ENCODE measurements at places on chromosomes 2 and 18. TPM values are rescaled to one million over a fixed set of nuclear protein-coding genes. Genes with fewer than 3 reads are reported as not detected.
A peak's percentile ranks its signal among the peaks of the same experiment; 100 is the strongest.

- DNase-seq = no peak
These were observed 93.5 kb downstream of the ZCCHC2 start for GRCh38 chr18:62616331-62616805.

LGALSL gene
- 46.4 TPM for total RNA-seq

GRCh38 chr2:162734866-162735265 is 103.7 kb downstream of the KCNH7 start:
- no peak for DNase-seq

ERBB4 gene
- total RNA-seq = 2.1 TPM

KIAA2012 gene
- total RNA-seq = 0.10 TPM

DNA sequence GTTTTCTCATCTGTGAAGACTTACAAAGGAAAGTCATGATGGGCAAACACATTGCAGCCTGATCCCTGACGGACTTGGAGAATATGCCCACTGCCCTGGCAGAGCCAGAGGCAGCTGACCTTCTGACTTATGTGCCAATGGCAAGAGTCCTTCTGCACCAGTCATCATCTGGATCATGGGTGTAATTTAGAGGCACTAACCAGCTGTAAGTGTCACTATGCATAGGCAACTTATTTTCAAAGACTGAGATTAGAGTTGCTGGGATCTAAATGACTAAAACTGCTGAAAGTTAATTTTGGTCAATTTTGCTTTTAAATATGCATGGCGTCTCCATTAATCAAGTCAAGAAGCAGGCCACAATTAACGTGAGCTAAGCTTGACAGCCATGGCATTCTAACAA is 261.2 kb downstream of the BCL11A start:
- no peak for DNase-seq

DNA sequence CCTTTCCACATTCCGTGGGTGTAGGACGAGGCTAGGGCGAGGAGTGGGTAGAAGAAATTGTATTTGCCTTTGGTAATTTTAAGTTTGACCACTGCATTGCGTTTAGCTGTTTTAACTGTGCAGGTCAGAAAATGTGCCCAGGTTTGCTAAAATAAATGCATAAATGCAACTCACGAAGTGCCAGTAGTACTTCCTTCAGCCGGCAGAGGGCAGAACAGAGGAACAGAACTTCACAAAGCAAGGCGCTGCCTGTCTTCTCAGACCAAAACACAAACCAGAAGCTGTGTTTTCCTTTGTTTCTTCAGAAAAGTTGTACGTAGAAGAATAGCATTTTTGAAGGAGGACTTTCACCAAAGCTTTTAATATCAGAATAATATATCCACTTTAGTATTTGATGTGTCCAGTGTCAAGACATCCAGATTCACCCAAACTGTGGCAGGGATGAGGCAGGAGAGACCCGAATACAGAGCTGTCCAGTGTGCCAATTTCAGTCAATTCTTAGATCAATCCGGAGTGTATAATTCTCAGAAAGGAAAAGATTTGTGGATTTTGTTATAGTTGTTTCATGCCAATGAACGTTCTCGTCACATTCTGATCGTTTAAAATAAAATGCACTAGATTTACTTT is 348.6 kb downstream of the DLGAP1 start:
- peak; percentile 58 for DNase-seq

DNA sequence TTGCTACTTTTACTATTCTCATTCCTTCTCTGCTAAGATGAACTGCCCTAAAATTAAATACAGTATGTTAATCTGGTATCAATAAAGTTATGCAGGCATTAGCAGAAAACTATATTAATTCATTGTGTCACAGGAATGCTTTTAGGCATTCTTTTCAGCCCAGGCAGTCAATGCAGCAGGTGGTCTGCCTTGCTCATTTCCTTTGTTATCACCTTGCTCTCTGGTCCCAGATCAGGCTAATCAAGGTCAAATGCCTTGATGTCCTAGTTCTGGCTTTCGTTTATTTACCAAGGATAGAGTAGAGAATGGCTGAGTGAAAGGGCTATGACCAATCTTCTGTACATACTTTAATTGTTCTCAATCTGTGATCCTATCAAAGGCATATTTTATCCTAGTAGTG is 1023.6 kb downstream of the TMEM182 start:
- no peak for DNase-seq

DNA sequence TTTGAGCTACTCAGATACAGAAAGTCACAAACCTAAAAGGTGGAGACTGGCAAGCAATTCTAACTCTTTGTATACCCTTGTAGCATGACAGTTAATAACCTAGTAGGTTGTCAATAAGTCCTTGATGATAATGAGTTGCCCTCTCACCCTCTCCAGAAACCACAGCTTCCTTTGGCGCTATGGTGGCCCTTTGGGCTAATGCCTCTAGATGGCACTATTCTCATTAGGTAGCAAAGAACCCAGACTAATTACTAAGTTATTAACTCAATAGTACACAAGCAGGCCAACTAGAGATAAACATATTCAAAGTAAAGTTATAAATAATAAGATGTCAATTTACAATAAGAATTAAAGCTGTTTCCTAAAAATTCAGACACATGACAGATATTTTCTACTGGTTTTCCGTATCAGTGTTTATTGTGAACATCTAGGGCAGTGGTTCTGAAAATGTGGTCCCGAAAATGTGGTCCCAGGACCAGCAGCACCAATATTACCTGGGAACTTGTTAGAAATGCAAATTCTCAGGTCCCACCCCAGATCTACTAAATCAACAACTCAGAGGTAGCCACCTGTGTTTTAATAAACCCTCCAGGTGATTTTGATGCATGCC is 41.1 kb downstream of the LDAH start:
- no peak for DNase-seq

- peak; percentile 26 for DNase-seq
These were observed 38.2 kb downstream of the RTN4 start for GRCh38 chr2:55011831-55012671.

GRCh38 chr2:101399021-101399799 is 11.9 kb upstream of the CREG2 start:
- no peak for DNase-seq

CRYGD gene
- total RNA-seq = not detected

RTP5 gene
- total RNA-seq = not detected

GRCh38 chr2:55025082-55025481 is 25.2 kb downstream of the RTN4 start:
- DNase-seq = no peak

- DNase-seq = no peak
These were observed 60.3 kb upstream of the ACVR1 start for GRCh38 chr2:157936406-157936805.

GRCh38 chr18:72056171-72056570 is 488.0 kb downstream of the CBLN2 start:
- no peak for DNase-seq

DNA sequence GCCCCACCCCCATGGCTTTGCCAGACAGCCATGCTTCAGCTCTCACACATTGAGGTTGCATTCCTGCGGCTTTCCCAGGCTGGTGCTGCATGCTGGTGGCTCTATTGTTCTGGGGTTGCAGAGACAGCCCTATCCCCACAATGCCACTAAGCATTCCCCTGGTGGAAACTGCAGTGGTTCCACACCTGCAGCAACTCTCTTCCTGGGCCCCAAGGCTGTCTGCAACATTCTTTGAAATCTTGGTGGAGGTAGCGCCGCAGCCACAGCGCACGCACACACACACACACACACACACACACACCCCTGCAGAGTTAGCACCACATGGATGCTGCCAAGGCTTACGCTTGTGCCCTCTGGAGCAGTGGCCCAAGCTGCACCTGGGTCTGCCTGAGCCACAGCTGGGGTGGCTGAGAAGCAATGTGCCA is 21.4 kb downstream of the SFXN5 start:
- no peak for DNase-seq

GRCh38 chr18:77121523-77121922 is 11.1 kb downstream of the MBP start:
- no peak for DNase-seq

GRCh38 chr2:228866781-228867180 is 404.3 kb downstream of the PID1 start:
- no peak for DNase-seq

DNA sequence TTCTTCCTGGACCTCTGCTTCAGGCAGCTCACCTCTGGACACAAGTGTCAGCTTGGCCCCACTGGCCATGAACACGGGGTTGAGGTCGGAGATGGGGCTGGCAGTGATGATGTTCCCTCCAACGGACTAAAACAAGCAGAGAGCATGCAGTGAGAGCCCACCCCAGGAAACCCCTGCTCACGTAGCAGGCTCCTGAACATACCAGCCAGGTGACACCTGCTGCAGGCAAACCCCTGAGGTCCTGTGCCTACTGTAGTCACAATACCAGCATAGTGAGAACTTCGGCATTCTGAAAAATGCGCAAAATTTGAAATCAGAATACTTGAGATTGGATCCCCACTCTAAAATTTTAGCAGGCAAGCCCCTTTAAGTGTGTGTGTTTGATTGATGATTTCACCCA is 32.9 kb downstream of the XDH start:
- no peak for DNase-seq

ELOA2 gene
- total RNA-seq = not detected

DNA sequence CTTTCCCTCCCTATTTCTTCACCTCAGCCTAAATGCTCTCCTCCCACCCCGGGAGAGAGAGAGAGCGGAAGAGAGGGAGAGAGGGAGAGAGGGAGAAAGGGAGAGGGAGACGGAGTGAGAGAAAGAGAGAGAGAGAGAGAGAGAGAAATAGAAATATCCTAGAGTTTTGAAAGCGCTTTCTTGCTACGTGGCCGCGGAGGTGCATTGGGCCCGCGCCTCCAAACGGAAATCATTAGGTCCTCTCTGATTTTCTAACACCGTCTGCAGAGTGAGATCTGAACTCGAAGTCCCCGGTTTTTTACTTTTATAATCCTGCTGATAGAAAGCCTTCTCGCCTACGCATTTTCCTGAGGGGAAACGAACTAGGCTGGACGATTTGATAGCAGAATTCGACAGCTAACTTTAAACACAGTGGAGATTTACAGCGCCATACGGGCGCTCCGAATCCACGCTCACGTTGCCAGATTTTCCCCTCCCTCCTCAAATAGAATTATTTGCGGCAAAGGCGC is 903 bp upstream of the EVX2 start:
- no peak for DNase-seq

KCNK3 gene
- total RNA-seq = 0.49 TPM

- no peak for DNase-seq
These were observed 12.5 kb upstream of the TGOLN2 start for GRCh38 chr2:85340034-85340892.

POTEC gene
- total RNA-seq = not detected

- DNase-seq = no peak
These were observed 147.2 kb downstream of the ASB1 start for GRCh38 chr2:238573916-238574315.

DNA sequence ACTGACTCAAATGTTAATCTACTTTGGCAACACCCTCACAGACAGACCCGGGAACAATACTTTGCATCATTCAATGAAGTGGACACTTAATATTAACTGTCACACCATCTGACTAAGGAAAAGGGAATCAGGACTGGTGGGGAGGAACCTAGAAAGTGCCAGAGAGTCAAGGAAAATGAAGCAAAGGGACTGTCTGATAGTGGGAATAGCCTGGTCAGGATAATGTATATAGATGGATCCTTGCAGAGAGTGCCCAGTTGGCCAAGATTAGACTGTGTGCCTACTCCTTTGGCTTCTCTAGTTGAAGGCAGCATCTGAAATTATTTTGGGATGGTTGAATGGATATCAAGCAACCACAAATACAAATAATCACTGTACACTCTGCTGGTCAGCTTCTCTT is 45.2 kb downstream of the ARL6IP6 start:
- no peak for DNase-seq

DNA sequence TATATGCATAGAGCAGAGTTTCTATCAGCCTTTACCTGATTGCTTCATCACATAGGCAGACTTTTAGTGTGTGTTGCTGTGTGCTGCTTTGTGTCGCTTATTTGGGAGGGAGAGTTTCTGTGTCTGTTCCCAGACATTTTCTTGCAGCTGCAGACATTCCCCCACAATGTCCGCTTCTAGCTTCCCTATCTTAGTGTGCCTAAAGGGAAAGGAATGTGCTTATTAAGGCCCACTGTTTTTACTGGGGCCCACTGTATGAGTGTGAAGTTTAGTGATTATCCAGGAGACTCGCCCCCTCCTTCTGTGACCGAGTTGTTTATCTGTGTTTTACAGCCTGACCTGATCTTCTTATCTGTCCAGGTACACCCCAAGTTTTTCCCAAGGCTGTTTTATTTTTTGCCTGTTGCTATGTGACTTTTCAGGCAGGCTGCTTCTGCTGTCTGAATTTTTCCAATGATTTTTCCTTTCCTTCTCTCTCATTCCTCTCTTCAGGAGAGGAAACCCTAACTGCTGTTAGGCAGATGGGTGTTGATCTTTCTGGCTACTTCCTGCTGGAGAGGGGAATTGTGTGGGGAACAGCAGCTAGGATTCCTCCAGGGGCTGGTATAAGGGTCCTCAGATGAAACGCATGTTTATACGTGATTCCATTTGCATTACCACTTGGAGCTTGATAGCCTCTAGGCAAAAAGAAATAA is 47.6 kb downstream of the STK17B start:
- no peak for DNase-seq

DNA sequence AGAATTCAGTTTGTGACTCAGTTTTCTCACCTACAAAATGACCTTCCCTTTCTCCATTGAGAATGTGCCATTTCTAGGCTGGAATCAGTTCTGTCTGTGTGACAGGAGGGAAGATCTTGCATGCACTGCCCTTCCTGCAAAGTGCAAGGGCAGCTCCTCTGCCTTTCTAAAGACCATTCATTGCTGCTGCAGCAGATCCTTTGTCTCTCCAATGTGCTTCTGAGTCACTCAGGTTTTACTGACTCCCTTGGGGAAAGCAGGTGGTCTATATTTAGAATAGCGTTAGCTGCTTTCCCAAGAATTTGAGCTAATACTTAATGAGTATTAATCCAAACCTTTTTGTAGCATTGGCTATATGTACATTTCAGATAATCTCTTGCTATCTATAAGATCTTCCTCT is 62.5 kb downstream of the DAW1 start:
- no peak for DNase-seq

GRCh38 chr18:12989397-12990122 is 1.6 kb upstream of the CEP192 start:
- no peak for DNase-seq

- no peak for DNase-seq
These were observed 142.1 kb upstream of the PKDCC start for GRCh38 chr2:41905597-41906337.

ONECUT2 gene
- total RNA-seq = 0.10 TPM

C2orf81 gene
- total RNA-seq = 0.30 TPM

DNA sequence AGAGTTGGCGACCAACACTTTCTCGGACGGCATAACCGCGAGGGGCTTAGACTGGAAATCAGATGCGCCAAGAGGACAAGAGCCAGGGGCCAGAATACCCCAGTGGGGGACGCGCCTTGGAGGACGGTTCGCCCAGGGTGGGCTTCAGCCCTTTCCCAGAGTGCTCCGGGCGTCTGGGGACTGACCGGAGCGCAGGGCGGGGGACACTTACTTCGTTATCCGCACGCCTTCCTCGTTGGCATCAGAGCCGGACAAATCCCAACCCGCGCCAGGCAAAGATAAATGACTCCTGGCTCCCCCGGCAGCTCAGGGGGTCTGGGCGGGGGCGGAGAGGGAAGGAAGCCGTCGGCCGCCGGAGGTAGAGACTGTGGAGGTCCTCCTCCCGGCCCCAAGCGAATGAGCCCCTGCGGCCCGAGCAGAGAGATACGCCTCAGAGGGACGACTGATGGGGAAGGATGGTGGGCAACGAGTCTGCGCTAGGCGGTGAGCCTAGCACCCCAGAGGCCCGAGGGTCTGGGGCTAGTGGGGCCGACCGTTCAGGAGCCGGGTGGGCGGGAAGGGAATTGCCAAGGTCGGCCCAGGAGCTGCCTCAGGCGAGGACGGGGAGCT is 4.7 kb upstream of the SATB2 start:
- DNase-seq = no peak

REG3A gene
- total RNA-seq = not detected
